ENCODE measurements at places on chromosomes 4 and X. TPM values are rescaled to one million over a fixed set of nuclear protein-coding genes. Genes with fewer than 3 reads are reported as not detected.

The TXK gene
- total RNA-seq: 1.6 TPM

The HSFX3 gene
- not detected for total RNA-seq

The MAGEA8 gene
- total RNA-seq: not detected

The ARR3 gene
- not detected for total RNA-seq

The NAP1L3 gene
- 0.98 TPM for total RNA-seq

The MAGEA6 gene
- not detected for total RNA-seq

DNA sequence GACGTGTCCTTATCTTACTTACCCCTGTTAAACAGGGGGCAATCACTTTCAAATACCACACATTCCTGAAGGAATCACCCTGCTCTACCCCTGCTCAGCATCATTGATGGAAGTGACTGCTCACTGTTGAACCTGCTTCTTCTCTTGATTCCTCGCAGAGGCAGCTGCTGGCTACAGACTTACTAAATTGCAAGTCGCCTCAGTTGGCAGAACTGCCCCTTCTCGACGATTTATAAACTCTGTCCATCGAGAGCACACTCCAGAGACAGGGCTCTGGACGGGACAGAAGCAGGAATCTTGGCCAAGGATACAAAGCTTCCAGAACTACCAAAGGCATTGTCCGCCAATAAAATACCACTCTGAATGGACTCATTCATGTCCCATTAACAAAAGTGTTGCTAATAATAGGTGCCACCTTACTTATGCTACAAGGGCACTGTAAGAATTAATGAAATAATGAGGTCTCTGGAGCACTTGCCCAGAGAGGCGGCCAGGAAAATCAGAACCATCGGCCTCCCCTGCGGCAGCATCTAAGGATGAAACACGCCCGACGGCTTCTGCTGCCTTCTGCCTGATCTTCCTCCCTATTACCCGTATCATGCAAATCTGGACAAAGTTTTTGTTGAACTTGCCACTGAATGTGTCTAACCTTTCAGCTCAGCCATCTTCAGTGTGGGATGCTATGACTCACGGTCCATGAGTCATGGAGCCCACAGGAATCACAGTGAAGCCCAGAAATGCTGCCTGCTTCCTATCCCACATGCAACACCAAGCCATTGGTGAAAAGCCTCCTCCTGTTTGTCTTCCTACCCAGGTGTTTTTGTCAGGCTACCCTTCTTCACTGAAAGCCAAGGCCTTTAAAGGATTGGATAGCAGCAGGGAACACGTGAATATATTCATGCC lies 164.9 kb downstream of the MAML3 start:
- H3K36me3 ChIP-seq: no peaks in the 10 kb centered on the region
- no peak overlapping the region for H3K4me3 ChIP-seq
- H3K27me3 ChIP-seq: no peaks in the 10 kb centered on the region
- peak; percentile 82 for DNase-seq

DNA sequence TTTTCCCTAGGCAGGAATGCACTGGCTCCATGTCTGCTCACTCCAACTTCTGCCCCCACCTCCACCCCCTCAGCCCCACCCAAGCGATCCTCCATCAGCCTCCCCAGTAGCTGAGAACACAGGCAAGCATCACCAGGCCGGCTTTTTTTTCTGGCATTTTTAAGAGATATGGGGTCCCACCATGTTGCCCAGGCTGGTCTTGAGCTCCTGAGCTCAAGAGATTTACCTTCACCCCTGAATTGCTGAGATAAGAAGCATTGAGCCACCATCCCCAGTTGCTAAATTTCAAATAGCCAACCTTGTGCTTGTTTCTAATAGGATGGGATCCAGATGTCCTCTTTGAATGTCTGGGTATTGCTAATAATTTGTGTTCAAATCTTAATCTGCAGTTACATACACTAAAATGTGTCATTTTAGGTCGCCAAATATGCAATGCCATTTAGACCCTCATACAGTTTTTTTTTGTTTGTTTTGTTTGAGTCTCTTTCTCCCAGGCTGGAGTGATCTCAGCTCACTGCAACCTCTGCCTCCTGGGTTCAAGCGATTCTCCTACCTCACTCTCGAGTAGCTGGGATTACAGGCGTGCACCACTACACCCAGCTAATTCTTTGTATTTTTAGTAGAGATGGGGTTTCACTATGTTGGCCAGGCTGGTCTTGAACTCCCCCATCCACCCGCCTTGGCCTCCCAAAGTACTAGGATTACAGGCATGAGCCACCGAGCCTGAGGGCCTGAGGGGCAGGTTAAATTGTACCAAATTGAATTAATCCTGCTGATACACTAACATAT lies 8.8 kb downstream of the LARP7 start:
- no peak overlapping the region for H3K4me3 ChIP-seq
- no peak overlapping the region for H3K27ac ChIP-seq
- H3K27me3 ChIP-seq: no peaks in the 10 kb centered on the region
- H3K36me3 ChIP-seq: no peaks in the 10 kb centered on the region
- no peak for DNase-seq
- no peaks in the 10 kb centered on the region for H3K4me1 ChIP-seq

DNA sequence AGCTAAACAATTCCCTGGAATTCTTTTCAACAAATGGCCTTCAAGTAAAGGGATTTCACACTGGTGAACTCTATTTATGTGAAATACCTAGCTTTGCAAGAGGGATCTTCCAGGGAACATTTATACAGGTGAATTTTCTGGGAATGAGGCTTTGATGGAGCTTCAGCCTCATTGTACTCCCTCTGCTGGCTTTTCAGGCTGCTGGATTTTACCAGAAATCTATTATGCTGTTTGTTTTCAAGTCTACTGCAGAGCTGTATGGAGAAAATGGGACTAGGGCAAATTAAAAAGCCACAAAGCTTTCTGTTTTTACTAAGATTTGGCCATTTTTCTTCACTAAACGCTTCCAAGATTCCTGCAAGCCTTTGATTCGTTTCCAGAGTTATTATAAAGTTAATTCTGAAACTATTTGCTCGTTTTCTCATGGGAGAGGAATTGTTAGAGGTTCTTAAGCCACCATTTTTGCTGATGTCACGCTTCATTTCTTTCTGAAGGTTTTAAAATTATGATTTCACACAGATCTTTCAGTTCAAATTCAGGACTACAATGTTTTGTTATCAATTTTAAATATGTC lies 31.6 kb downstream of the KDM6A start:
- no peaks in the 10 kb centered on the region for H3K36me3 ChIP-seq
- no peak overlapping the region for H3K27ac ChIP-seq
- peaks cover 4% of the 10 kb centered on the region for H3K4me1 ChIP-seq
- DNase-seq: no peak
- no peak overlapping the region for H3K4me3 ChIP-seq

GRCh38 chr4:90996813-90997212 lies 869.6 kb downstream of the CCSER1 start:
- no peak overlapping the region for H3K27ac ChIP-seq
- no peak overlapping the region for H3K4me3 ChIP-seq
- H3K4me1 ChIP-seq: no peaks in the 10 kb centered on the region
- DNase-seq: no peak

DNA sequence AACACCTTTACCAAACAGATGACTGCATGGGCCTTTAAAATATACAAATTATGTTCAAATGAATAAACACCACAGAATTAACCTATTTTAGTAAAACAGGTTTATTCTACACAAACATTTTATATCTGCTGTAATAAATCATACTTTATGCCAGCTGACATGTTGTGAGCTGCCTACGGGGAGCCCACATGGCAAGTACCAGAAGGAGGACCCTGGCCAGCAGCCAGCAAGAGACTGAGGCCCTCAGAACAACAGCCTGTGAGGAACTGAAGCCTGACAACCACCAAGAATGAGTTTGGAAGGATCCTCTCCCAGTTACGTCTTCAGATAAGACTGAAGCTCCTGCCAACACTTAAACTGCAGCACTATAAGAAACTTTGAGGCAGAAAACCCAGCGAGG lies 377.0 kb downstream of the PDGFC start:
- H3K27me3 ChIP-seq: no peaks in the 10 kb centered on the region
- H3K27ac ChIP-seq: no peak overlapping the region
- H3K4me1 ChIP-seq: no peaks in the 10 kb centered on the region
- no peaks in the 10 kb centered on the region for H3K36me3 ChIP-seq

- no peak overlapping the region for H3K4me3 ChIP-seq
- H3K36me3 ChIP-seq: no peaks in the 10 kb centered on the region
- no peaks in the 10 kb centered on the region for H3K27me3 ChIP-seq
- H3K27ac ChIP-seq: no peak overlapping the region
- H3K4me1 ChIP-seq: no peaks in the 10 kb centered on the region
Observed at GRCh38 chr4:162921178-162921785, 245.4 kb downstream of the NAF1 start.

- no peaks in the 10 kb centered on the region for H3K36me3 ChIP-seq
- H3K4me3 ChIP-seq: no peak overlapping the region
- no peak for DNase-seq
- H3K27me3 ChIP-seq: no peaks in the 10 kb centered on the region
Observed at GRCh38 chr4:71267244-71267643, 71.6 kb upstream of the SLC4A4 start.

GRCh38 chr4:24211856-24212255 lies 322.0 kb upstream of the PPARGC1A start:
- H3K4me1 ChIP-seq: no peaks in the 10 kb centered on the region
- H3K4me3 ChIP-seq: no peak overlapping the region
- no peaks in the 10 kb centered on the region for H3K27me3 ChIP-seq
- no peaks in the 10 kb centered on the region for H3K36me3 ChIP-seq

- peak overlapping the region; percentile 54 for H3K4me3 ChIP-seq
- H3K27ac ChIP-seq: peak overlapping the region; percentile 80
- no peaks in the 10 kb centered on the region for H3K27me3 ChIP-seq
Observed at GRCh38 chr4:185737489-185738037, 74.4 kb downstream of the SORBS2 start.

DNA sequence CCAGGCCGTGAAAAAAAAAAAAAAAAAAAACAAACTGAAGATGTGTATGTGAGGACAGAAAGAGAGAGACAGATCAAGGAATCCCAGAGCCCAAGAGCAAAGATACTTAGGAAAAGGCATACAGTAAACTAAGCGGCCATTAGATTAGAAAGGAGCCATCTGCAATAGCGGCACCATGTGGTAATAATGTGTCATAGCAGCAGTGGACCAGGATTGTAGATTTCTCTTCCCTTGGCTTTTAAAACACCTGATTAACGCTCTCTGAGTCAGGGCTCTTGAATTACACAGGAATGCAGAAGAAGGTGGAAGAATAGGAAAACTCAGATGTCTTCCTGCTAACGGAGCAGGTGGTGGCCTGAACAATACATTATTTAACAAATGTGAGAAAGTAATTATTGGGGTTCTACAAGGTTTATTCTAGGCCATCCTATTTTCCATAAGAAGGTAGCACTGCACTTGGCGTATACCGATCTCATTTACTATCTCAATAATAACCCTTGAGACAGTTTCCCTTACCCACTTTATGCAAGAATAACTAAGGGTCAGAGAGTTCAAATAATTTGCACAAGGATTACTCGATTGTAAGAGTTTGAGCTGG lies 182.7 kb downstream of the KCNIP4 start:
- no peaks in the 10 kb centered on the region for H3K27me3 ChIP-seq
- no peak overlapping the region for H3K27ac ChIP-seq
- no peak for DNase-seq

DNA sequence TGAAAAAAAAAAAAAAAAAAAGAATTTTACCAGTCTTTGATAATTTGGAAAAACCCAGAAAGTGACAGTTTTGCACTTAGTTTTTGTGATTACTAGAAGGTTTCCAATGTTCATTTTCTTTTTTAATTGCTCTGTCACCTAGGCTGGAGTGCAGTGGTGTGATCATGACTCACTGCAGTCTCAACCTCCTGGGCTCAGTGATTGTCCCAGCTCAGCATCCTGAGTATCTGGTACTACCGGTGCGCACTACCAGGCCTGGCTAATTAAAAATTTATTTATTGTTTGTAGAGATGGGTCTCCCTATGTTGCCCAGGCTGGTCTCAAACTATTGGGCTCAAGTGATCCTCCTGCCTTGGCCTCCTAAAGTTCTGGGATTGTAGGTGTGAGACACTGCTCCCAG lies 3.3 kb downstream of the NUDT9 start:
- H3K27ac ChIP-seq: no peak overlapping the region
- H3K4me1 ChIP-seq: no peaks in the 10 kb centered on the region
- H3K27me3 ChIP-seq: no peaks in the 10 kb centered on the region
- H3K4me3 ChIP-seq: no peak overlapping the region
- H3K36me3 ChIP-seq: no peaks in the 10 kb centered on the region
- DNase-seq: no peak

- no peaks in the 10 kb centered on the region for H3K27me3 ChIP-seq
- H3K36me3 ChIP-seq: no peaks in the 10 kb centered on the region
- DNase-seq: no peak
- H3K4me1 ChIP-seq: no peaks in the 10 kb centered on the region
- H3K4me3 ChIP-seq: no peak overlapping the region
Observed at GRCh38 chr4:83546786-83547185, 10.9 kb downstream of the GPAT3 start.

GRCh38 chr4:158704274-158704673 lies 18.9 kb downstream of the PPID start:
- H3K4me3 ChIP-seq: no peak overlapping the region
- H3K36me3 ChIP-seq: peaks cover 3% of the 10 kb centered on the region
- no peak for DNase-seq
- H3K27ac ChIP-seq: no peak overlapping the region
- no peaks in the 10 kb centered on the region for H3K27me3 ChIP-seq
- H3K4me1 ChIP-seq: no peaks in the 10 kb centered on the region

- H3K27ac ChIP-seq: no peak overlapping the region
- H3K4me1 ChIP-seq: no peaks in the 10 kb centered on the region
- no peak overlapping the region for H3K4me3 ChIP-seq
- DNase-seq: no peak
Observed at GRCh38 chr4:122012735-122013134, 60.9 kb upstream of the TRPC3 start.

DNA sequence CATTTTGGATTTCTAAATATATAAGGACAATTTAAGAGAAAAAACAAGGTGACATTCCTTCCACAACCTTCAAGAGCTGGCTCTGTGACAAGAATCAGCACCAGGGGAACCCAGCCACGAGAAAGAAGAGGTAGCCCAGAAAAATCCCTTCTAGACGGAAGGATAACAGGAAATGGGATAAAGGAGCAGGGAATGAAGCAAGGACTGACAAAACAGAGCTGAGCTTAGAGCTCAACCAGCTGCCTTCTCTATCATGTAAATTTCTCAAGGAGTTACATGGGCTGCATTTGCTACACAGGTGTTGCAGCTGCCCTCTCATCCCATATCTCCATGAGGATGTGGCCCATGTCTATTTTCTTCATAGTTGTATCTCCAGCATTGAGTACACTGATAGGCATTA lies 154.2 kb upstream of the PRDX4 start:
- H3K4me1 ChIP-seq: no peaks in the 10 kb centered on the region
- no peak overlapping the region for H3K27ac ChIP-seq
- no peak overlapping the region for H3K4me3 ChIP-seq
- H3K27me3 ChIP-seq: no peaks in the 10 kb centered on the region
- DNase-seq: no peak

DNA sequence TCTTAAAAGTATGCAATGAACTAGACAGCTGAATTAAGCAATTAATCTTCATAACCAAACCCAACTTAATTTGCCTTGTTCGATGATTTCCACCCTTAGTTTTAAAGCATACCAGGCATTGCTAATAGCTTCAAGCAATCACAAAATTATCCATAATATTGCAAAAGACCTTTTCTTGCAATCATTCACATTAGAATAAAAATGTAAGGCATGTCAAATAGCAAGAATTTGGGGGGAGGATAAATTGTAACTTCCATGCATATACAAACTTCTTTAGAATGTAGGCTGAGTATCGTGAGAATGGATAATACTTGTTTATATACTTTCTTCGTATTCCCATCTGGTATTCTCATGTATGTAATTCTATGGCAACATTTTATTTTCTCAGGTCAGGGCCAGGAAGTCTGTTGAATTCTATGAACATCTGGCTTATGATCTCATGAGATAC lies 28.7 kb upstream of the BMP2K start:
- no peak overlapping the region for H3K27ac ChIP-seq
- no peaks in the 10 kb centered on the region for H3K27me3 ChIP-seq
- no peak overlapping the region for H3K4me3 ChIP-seq

GRCh38 chr4:80586716-80587115 lies 251.2 kb downstream of the CFAP299 start:
- H3K27me3 ChIP-seq: no peaks in the 10 kb centered on the region
- no peaks in the 10 kb centered on the region for H3K4me1 ChIP-seq
- no peaks in the 10 kb centered on the region for H3K36me3 ChIP-seq
- H3K4me3 ChIP-seq: no peak overlapping the region

Data from breast epithelium (tissue), 4 donors.